Psoas muscle (tissue), 8 donors: ENCODE measurements at places on chromosomes 1 and 21.
A peak's percentile ranks its signal among the peaks of the same experiment; 100 is the strongest.

DNA sequence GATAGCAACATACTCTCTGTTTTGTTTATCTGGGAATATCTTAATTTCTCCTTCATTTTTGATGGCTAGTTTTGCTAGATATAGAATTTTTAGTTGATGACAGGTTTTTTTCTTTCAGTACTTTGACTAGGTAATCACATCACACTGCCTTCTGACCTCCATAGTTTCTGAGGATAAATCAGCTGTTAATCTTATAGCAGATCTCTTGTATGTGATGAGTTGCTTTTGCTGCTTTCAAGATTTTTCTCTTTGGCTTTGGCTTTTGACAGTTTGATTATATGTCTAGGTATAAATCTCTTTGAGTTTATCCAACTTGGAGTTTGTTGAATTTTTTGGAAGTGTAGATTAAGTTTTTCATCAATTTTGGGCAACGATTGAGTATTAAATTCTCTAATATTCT is 142.6 kb downstream of the ZNF644 start:
- no peak for DNase-seq

GRCh38 chr1:109910123-109910962 is at the start of gene CSF1:
Gene CSF1, plus strand, starts transcription at chr1:109910849. Its CDS starts 175 bp downstream, at chr1:109911024.
- peak; percentile 84 for DNase-seq

GRCh38 chr1:226363801-226364513 is 43.9 kb downstream of the PARP1 start:
- DNase-seq = no peak

DNA sequence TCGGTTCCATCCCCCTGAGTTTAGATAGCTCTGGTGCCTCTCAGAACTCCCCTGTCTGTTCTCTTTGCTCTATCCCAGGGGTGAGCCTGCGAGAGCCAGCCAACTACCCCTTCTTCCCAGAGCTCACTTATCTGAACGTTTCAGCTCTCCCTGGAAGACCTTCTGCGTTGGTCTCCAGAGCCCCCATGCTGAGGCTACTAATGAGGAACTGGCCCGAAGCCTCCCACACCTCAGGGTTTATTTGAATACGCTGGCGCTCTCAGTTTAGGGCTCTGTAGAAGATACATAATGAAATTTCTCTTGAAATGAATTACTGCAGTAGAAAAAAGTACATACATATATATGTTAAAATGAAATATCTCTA is 43.5 kb downstream of the TCEANC2 start:
- DNase-seq = no peak

- no peak for DNase-seq
Measured at GRCh38 chr1:107135463-107135862, 5.4 kb upstream of the NTNG1 start.

- no peak for DNase-seq
Measured at GRCh38 chr1:171366085-171366484, 52.1 kb downstream of the FMO4 start.

GRCh38 chr1:94471271-94471670 is 53.1 kb downstream of the ABCD3 start:
- DNase-seq = no peak

- DNase-seq = no peak
Measured at GRCh38 chr21:43684424-43684823, 25.1 kb downstream of the RRP1B start.
